ENCODE measurements at places on chromosomes 16 and 17.
A peak's percentile ranks its signal among the peaks of the same experiment; 100 is the strongest.

- DNase-seq, result no peak
Observed at GRCh38 chr16:22694887-22695382, 119.0 kb upstream of the HS3ST2 start.

DNA sequence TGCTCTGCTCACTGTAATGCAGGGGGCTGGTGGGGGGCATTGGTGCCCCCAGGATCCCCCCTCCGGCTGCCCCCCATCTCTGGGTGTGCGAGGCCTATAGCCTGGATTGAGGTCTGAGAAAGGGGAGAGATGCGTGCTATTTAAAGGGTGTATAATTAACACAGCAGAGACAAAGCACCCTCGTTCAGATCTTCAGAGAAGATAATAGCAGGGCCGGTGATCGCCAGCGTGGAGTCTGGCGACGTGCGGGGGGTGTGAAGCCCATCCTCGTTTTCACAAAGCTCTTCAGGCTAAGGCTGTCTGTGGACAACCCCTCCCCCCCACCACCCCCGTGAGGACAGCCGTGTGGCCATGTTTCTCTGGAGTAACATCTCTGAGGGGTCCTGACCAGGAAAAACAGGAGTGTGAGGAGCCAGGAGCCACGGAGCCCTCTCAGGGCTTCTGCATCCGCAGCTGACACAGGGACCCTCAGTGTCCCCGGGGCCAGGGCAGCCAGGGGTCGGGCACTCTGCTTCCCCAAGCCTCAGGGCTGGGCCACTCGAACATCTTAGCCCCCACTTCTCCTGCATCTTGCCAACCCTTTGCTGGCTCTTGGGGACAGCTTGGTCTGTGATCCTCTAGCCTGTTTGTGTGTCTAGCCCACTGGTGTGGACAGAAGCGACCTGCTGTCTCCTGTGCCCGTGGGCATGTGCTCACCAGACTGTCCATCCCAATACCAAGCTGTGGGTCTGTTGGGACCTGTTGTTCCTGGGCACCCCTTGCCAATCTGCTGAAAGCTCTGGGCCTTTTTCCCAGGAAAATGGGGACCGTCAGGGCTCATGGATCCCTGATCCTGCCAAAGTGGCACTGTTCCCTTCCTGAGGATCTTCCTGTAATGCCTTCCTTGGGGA lies 58.9 kb downstream of the BAIAP2 start:
- no peak for DNase-seq

DNA sequence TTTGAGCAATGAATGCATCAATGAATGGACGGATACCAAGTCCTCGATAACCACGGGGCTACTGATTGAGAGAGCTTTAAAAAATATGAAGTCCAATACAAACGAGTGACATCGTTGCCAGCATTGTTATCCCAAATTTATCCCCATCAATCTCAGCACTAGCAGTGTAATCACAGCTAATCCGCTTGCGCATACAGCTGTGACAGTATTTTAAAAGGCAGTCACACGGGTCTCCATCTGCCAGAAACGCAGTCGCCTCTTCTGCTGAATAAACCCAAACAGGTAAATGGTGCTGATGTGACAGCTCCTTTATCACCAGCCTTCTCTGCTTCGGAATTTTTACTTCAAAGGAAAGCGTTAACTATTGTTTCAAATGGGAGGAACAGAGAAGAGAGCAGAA lies 311.1 kb downstream of the XYLT1 start:
- DNase-seq, result no peak

GRCh38 chr17:36921095-36921851 lies 16.0 kb upstream of the LHX1 start:
- DNase-seq, result no peak

GRCh38 chr16:30030011-30030685 lies 923 bp downstream of the TLCD3B start:
- DNase-seq, result no peak

DNA sequence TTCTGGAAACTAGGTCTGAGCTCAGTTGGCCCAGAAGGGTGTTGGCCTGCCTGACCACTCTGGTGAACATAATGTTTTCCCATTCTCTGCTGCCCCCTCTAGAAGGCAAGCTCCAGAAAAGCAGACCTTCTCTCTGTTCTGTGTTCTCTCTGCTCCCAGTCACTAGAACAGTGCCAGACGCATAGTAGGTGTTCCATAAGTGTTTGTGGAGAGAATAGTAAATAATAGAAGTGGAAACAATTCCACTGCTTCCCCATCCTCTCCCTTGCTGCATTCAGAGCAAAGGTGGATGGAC lies 32.2 kb upstream of the ETV4 start:
- DNase-seq, result no peak

- DNase-seq, result no peak
Observed at GRCh38 chr17:6666557-6666956, 15.0 kb downstream of the C17orf100 start.

GRCh38 chr17:45667591-45668171 lies 116.4 kb upstream of the CRHR1 start:
- DNase-seq, result no peak

DNA sequence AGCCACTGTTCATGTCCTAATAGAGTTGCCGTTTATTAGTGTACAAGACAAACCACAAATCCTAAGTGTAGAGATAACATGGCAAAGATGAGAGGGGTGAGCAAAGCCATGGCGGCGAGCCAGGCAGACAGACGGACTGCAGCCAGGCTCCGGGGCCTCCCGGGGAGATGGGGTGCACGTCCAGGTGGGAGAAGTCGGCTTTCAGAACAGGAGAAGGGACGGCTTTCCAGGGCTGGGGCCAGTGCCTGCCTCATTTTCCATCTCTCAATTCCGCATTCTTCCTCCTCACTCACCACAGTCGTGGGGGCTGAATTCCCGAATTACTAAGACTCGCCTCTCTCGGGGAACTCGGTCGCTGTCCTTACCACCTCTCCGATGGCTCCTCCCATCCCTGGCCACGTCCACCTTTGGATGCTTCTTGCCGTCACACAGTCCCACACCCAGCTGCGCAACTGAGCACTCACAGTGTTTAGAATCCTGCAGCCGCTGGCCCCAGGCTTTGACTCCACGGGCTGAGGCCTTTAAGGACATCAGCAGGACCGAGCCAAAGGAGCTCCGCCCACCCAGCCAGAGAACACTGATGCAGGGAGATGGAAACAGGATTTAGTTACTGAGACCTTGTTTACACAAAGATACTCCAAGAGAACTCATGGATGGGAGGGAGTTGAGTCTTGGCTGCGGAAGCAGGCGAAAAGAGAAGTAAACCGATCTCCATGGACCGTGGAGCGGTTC lies 59.7 kb downstream of the RNF112 start:
- DNase-seq, result no peak

DNA sequence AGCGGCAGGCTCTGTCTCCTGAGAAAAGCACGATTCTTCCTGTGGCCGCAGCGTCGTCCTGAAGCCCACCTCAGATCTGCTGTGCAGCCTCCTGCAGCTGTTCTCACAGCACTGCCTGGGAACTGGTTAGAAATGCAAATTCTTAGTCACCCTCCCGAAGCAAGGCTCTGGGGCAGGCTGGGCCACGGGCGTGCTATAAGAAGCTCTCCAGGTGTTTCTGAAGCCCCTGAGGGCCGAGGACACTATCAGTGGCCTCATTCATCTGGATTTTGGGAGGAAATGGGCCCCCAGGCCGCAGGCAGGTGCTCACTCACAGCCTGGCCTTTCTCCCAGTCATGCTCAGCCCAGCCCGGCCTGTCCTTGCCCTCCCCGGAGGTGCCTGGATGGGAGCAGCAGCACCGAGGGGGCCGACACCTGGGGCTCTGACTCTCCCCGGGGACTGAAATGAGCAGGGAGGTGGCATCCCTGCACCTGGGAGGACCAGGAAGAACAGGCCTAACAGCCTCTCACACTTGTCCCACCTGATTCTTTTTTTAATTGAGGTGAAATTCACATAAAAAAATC lies 10.4 kb upstream of the NLRC3 start:
- DNase-seq, result no peak

- DNase-seq, result no peak
Observed at GRCh38 chr16:445566-445965, 20.1 kb downstream of the RAB11FIP3 start.

DNA sequence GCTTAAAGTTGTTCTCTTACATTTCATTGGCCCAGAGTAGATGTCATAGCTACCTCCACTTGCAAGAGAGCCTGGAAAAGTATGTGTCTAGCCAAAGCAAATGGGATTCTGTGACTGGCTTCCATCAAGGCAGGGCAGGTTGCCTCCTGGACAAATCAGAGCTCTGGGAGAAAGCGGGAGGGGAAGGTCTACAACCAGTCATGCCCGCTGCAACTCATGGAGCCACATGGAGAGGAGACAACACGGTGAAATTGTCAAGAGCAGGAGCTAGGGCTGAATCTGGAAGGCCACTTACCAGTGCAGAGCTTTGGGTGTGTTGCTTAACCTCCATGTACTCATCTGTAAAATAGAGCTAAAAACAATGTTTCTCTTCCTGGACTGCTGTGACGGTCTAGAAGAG lies 83.8 kb downstream of the MARF1 start:
- DNase-seq, result no peak

DNA sequence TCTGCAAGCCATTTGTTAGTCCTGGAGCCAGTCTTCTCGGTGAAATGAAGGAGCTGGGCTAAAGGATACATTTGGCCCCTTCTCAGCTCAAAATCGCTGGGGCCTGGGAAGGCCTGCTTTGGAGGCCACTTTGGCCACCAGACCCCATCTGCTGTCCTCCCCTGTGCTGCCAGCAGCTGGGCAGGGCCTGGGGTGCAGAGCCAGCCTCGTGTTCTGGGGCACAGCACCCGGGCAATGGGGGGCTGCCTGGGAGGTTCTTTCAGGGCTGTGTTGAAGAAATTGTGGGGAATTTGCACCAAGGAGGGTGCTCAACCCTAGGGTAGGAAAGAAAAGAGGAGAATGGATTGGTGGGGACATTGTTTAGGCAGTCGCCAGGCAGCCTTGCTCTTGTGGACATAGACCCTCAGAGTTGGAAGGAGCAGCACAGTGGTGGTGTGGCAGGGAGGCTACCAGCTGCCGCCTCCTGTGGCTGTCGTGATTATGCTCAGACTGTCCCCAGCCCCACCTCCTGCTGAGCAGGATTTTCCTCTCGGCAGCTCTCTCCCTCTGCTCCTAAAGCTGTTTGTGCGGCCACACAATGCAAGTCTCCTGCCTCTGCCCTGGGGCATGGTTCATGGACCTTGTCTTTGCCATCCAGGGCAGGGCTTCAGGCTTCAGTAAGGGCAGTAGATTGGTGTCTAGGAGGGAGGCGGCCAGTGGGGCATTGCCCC lies 174.8 kb downstream of the NTN1 start:
- no peak for DNase-seq

- no peak for DNase-seq
Observed at GRCh38 chr17:15966879-15967248, 21.9 kb downstream of the ADORA2B start.

- DNase-seq, result no peak
Observed at GRCh38 chr17:7426896-7427489, 1.6 kb downstream of the SPEM2 start.

- no peak for DNase-seq
Observed at GRCh38 chr17:79622776-79623175, 11.9 kb upstream of the RBFOX3 start.

GRCh38 chr17:27601975-27602302 lies 29.0 kb upstream of the LGALS9 start:
- no peak for DNase-seq

- no peak for DNase-seq
Observed at GRCh38 chr16:49471038-49471727, 97.6 kb downstream of the C16orf78 start.

GRCh38 chr16:71707199-71707598 lies 17.3 kb downstream of the PHLPP2 start:
- DNase-seq, result no peak

DNA sequence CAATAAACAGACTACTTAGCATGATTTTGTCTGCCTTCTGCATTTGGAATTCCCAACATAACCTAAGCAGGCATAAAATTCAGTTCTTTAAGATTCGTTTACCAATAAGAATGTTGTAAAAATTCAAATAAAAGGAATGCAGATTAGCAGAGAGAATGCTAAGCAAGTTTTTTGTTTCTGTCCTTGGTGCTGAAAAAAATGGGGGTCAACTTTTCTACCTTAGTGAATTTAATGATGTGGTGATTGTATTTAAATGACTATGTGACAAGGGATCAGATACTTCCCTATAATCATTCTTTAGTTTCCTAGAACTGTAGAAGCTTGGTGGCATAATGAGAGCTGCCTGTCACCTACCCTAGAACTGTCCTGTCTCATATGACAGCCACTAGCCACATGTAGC lies 159.5 kb downstream of the RBFOX1 start:
- DNase-seq, result no peak

- DNase-seq, result no peak
Observed at GRCh38 chr17:39776252-39776651, 38.5 kb downstream of the GRB7 start.

- DNase-seq, result no peak
Observed at GRCh38 chr16:57534881-57535658, 1.3 kb downstream of the CCDC102A start.

DNA sequence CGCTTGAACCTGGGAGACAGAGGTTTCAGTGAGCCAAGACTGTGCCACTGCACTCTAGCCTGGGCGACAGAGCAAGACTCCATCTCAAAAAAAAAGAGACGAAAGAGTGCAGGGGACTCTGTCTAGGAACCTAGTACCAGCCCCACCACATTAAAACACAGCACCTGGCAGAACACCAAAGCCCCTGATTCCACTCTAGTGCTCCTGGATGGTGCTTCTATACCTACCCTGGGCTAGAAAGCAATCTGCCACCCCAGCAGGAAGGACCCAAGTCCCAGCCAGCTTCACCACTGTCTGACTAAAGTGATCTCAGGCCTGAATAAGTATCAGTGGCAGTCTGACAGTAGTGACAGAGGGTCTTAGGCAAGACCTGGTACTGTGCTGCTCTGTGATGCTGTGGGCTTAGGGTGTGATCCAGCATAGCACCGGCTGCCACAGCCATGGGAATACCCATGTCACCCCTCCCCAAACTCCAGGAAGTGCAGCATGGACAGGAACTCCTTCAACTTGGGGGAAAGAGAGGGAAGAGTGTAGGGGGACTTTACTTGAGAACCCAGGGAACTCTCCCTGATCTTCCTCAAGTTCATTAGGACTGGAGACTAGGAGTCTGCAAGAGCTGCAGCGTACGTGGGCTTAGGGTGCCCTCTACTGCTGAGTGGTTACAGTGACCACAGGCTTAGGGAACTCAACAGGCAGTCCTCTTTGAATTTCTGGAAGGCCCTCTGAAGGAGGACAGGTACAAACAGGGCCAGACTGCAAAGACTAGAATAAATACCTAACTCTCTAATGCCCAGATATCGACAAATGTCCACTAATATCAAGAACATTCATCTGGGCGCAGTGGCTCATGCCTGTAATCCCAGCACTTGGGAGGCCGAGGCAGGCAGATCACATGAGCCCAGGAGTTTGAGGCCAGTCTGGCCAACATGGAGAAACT lies 30.0 kb upstream of the RNF43 start:
- DNase-seq, result peak; percentile 62

GRCh38 chr17:15262291-15263205 lies 2.6 kb downstream of the PMP22 start:
- DNase-seq, result no peak

DNA sequence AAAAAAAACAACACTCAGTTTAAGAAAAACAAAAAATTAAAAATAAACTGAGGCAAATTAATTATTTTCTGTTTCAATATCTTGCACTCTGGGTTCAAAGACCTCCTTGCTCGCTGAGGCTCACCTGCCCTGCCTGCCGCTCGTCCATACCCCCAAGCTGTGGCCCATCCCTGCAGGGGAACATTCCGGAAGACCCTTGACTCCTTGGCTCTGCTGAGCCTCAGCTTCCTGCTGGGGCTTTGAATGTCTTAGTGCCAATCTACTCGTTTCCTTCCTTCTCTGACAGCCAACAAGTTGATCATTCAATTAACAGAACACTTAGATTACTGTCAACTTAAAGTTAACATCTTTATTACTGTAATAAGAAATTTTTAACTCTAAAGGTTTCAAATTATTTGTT lies 24.3 kb downstream of the G6PC1 start:
- no peak for DNase-seq

GRCh38 chr16:88856122-88856827 lies 472 bp downstream of the GALNS start:
- DNase-seq, result no peak

- no peak for DNase-seq
Observed at GRCh38 chr17:46057366-46057765, 58.3 kb downstream of the STH start.
